Naive thymus-derived CD4-positive, alpha-beta T cell (primary cell): ENCODE measurements at places on chromosomes 5 and 9. TPM values are rescaled to one million over a fixed set of nuclear protein-coding genes. Genes with fewer than 3 reads are reported as not detected.

TRIM7 gene
- total RNA-seq, result 6.1 TPM

ABHD17B gene
- total RNA-seq, result 24.5 and 27.4 TPM in 2 replicates

CARTPT gene
- total RNA-seq, result not detected

ADAMTS6 gene
- 2.6 TPM for total RNA-seq

PALM2AKAP2 gene
- not detected for total RNA-seq

PCDHA1 gene
- not detected for total RNA-seq

ARHGEF37 gene
- 0.43 TPM for total RNA-seq

BRINP1 gene
- total RNA-seq, result not detected in 2 replicates

MLANA gene
- total RNA-seq, result not detected

BHMT2 gene
- not detected for total RNA-seq

CDC26 gene
- total RNA-seq, result 37.0 and 40.3 TPM in 2 replicates

PIP5K1B gene
- total RNA-seq, result 0.22 TPM

INSYN2B gene
- not detected for total RNA-seq

ZNF454 gene
- not detected in 2 replicates for total RNA-seq

DDX4 gene
- total RNA-seq, result not detected

- no peaks in the 10 kb centered on the region for H3K36me3 ChIP-seq
- H3K27ac ChIP-seq, result no peak overlapping the region
- H3K27me3 ChIP-seq, result no peaks in the 10 kb centered on the region
- no peaks in the 10 kb centered on the region for H3K4me1 ChIP-seq
- H3K4me3 ChIP-seq, result no peak overlapping the region
Observed at GRCh38 chr9:34502471-34502870, 20.3 kb downstream of the ENHO start.

GRCh38 chr9:81729135-81729534, 39.8 kb upstream of the TLE1 start:
- H3K4me1 ChIP-seq, result no peaks in the 10 kb centered on the region
- no peak for DNase-seq
- H3K36me3 ChIP-seq, result no peaks in the 10 kb centered on the region
- no peak overlapping the region for H3K27ac ChIP-seq
- H3K27me3 ChIP-seq, result no peaks in the 10 kb centered on the region

- no peaks in the 10 kb centered on the region for H3K27me3 ChIP-seq
- no peak overlapping the region for H3K27ac ChIP-seq
- no peak for DNase-seq
- peaks cover 5% of the 10 kb centered on the region for H3K36me3 ChIP-seq
- peaks cover 26% of the 10 kb centered on the region for H3K4me1 ChIP-seq
Observed at GRCh38 chr9:86349271-86349670, 4.9 kb downstream of the TUT7 start.

DNA sequence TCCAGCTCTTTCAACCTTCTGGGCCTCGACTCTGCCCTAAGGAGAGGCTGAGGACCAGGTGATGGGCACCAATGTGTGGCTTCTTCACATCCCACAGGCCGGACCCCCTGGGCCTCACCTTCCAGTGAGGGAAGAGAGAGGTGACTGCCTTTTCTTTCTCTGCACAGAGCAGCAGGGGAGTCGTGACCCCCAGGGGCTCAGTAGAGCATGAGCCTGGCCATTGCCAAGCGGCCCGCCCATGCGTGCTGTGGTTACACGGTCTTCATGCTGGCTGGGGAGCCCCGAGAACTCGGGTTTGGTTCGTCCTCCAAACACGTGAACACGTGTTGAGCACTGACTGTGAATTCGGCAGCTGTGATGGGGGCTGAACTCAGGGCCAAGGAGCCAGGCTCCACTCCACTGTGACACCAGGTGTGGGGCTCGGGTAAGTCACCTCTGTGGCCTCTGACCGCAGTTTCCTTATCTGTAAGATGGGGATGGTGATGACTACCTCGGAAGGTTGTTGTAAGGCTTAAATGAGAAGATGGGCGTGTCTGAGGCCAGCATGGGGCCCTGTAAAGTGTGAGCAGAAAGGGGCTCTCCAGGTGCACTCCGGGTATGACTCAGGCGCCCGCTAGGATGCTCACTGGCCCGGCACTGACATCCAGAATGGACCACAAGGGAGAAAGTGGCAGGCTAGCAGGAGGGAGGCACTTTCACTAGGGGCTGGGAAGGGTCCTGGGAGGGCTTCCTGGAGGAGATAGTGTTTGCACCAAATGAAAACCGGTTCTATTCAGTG, 13.4 kb upstream of the GRHPR start:
- H3K4me3 ChIP-seq, result no peak overlapping the region
- H3K4me1 ChIP-seq, result no peaks in the 10 kb centered on the region
- no peaks in the 10 kb centered on the region for H3K27me3 ChIP-seq
- no peak for DNase-seq

GRCh38 chr9:130112538-130113151, 58.9 kb downstream of the GPR107 start:
- H3K4me3 ChIP-seq, result no peak overlapping the region
- no peak for DNase-seq
- H3K27ac ChIP-seq, result no peak overlapping the region

GRCh38 chr9:4980086-4980727, 4.9 kb upstream of the JAK2 start:
- no peak for DNase-seq
- H3K27ac ChIP-seq, result no peak overlapping the region
- H3K27me3 ChIP-seq, result no peaks in the 10 kb centered on the region
- H3K4me1 ChIP-seq, result peaks cover 5% of the 10 kb centered on the region

DNA sequence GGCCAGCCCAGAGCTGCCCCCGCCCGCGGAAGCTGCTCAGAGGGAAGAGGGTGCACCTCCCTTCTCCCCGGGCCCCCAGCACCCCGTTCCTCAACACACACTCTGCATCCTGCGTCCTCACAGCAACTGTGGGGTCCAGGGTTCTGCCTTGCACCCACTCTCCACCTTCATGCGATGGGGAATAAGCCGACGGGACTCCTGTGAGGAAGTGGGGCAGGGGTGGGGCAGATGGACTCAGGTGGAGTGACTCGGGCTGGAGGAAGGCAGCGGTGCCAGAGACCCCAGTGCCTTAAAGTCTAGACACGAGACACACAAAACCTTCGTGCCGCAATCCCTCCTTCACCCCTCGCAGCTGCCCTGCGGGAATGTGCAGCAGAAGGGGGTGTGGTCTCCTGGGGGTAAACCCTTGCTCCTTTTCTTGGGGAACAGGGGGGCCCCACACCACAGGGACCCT, 8.6 kb downstream of the BRD3 start:
- no peak overlapping the region for H3K4me3 ChIP-seq
- H3K36me3 ChIP-seq, result no peaks in the 10 kb centered on the region
- no peak for DNase-seq
- no peaks in the 10 kb centered on the region for H3K4me1 ChIP-seq
- H3K27ac ChIP-seq, result no peak overlapping the region

DNA sequence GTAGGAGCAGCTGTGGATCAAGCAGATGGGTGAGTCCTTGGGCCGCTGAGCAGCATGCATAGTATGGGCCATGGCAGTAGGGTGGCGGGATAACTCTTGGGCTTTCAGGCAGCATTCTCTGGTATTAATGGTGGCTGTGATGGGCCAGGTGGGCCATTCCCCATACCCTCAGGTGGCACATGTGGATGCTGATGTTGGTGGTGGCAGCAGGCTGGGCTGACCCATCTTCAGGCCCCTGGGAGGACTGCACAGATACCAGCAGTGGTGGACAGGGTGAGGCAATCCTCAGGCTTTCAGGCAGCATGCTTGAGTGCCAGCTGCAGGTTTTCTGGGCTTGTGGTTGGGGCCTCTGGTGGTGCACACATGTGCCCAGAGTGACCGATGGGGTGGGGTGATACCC, 27.1 kb upstream of the C6 start:
- H3K27me3 ChIP-seq, result no peaks in the 10 kb centered on the region
- no peak overlapping the region for H3K27ac ChIP-seq
- no peak overlapping the region for H3K4me3 ChIP-seq
- DNase-seq, result no peak
- H3K36me3 ChIP-seq, result no peaks in the 10 kb centered on the region

- no peaks in the 10 kb centered on the region for H3K36me3 ChIP-seq
- H3K4me3 ChIP-seq, result no peak overlapping the region
- no peak for DNase-seq
- no peak overlapping the region for H3K27ac ChIP-seq
Observed at GRCh38 chr5:139684881-139685749, 37.0 kb downstream of the CXXC5 start.

DNA sequence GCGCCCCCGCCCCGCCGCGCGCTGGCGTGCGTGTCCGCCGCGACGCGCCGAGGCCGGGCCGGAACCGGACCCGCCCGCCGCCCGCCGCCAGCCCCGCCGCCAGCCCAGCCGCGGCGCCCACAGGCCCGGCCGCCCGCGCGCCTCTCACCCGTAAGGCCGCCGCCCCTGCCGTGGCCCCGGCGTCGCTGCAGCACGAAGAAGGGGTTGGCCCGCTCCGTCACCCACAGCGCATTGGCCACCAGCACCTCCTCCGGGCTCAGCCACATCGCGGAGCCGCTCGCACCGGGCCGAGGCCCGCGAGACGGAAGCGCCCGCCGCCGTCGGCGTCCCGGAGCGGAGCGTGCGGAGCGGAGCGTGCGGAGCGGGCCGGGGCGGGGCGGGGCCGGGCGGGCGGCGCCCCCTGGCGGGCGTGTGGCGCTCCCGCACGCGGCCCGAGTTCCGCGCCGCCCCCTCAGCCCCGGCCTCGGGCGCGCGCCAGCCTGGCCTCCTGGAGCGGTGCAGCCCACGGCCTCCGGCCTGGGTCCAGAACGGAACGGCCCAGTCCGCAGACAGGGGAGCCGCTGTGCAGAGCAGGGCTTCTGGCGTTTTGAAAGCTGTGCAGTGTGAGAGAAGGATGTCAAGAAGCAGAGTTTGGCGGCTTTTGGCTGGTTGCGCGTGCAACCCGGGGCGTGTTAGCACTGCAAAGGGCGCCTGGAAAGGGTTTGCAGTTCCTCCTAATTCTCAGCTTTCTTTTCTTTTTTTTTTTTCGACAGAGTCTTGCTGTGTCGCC, at the start of gene TBC1D9B:
TSS of gene TBC1D9B (minus strand) at position 342 of the 769 bp plus-strand sequence. CDS start at position 266, 76 bp downstream.
- peaks cover 13% of the 10 kb centered on the region for H3K4me1 ChIP-seq
- H3K27ac ChIP-seq, result peak within 1 kb of the TSS; percentile 56
- DNase-seq, result peak; percentile 76
- H3K4me3 ChIP-seq, result peak within 1 kb of the TSS; percentile 64
- H3K36me3 ChIP-seq, result no peaks in the 10 kb centered on the region
- H3K27me3 ChIP-seq, result no peaks in the 10 kb centered on the region

- DNase-seq, result no peak
- H3K27me3 ChIP-seq, result no peaks in the 10 kb centered on the region
- H3K27ac ChIP-seq, result peak overlapping the region; percentile 41
- peaks cover 35% of the 10 kb centered on the region for H3K4me1 ChIP-seq
Observed at GRCh38 chr9:75138260-75139040, 50.1 kb downstream of the OSTF1 start.

- H3K4me1 ChIP-seq, result no peaks in the 10 kb centered on the region
- no peak overlapping the region for H3K4me3 ChIP-seq
- no peaks in the 10 kb centered on the region for H3K36me3 ChIP-seq
- no peak overlapping the region for H3K27ac ChIP-seq
- H3K27me3 ChIP-seq, result no peaks in the 10 kb centered on the region
Observed at GRCh38 chr5:10468256-10468655, 26.6 kb downstream of the ROPN1L start.

DNA sequence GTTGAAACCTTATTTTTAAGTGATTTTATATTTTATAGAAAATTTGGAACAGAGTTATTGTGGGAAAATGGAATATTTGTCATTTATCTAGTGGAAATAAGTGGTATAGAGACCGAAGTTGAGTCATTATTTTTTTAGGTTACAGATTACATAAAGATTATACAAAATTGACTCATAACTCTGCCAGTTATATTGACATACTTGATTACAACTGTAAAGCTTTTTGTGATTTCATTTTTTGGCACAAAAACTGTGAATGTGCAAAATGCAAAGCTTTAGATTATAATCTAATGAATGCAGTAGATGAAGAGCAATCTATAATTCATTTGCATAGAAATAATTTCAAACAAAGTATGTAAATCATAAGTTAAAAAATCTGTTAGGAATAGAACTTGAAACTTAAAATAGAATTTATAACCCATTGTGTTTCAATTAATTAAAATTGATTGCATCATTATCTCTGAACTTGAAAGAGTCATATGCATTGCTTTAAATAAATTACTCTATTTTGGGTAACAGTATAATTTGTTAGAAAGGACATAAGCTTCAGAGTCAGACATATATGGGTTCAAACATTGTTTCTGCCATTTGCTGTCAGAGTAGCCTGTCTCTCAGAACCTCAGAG, 280.4 kb downstream of the FER start:
- no peak overlapping the region for H3K4me3 ChIP-seq
- H3K27ac ChIP-seq, result no peak overlapping the region
- no peaks in the 10 kb centered on the region for H3K36me3 ChIP-seq
- H3K4me1 ChIP-seq, result no peaks in the 10 kb centered on the region

DNA sequence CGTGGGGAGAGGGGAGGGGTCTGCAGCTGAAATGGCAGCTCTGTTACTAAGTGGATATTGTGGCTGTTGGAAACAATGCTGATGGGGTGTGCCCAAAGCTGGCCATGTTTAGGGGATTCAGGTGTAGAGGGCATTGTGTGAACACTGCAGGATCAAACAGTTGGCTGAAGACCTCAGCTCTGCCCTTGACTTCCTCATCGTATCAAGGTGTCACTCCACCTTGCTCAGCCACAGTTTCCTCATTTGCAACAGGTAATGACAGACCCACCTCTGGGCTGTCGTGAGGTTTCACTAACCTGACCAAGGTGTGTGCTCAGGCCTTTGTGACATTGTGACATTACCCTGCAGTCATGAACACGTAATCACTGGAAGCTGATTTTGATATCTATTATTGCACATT, 111.9 kb downstream of the ICE1 start:
- no peak overlapping the region for H3K4me3 ChIP-seq
- DNase-seq, result no peak
- H3K27ac ChIP-seq, result no peak overlapping the region
- H3K27me3 ChIP-seq, result no peaks in the 10 kb centered on the region

GRCh38 chr5:157370967-157371366, 89.0 kb upstream of the NIPAL4 start:
- no peak overlapping the region for H3K27ac ChIP-seq
- no peak overlapping the region for H3K4me3 ChIP-seq
- no peaks in the 10 kb centered on the region for H3K27me3 ChIP-seq
- H3K36me3 ChIP-seq, result peaks cover 33% of the 10 kb centered on the region
- no peaks in the 10 kb centered on the region for H3K4me1 ChIP-seq
- no peak for DNase-seq

- no peak overlapping the region for H3K4me3 ChIP-seq
- H3K36me3 ChIP-seq, result no peaks in the 10 kb centered on the region
- DNase-seq, result no peak
- no peak overlapping the region for H3K27ac ChIP-seq
Observed at GRCh38 chr5:91139572-91140200, 243.4 kb downstream of the ARRDC3 start.
